ENCODE measurements at places on chromosomes 12 and 14.

DNA sequence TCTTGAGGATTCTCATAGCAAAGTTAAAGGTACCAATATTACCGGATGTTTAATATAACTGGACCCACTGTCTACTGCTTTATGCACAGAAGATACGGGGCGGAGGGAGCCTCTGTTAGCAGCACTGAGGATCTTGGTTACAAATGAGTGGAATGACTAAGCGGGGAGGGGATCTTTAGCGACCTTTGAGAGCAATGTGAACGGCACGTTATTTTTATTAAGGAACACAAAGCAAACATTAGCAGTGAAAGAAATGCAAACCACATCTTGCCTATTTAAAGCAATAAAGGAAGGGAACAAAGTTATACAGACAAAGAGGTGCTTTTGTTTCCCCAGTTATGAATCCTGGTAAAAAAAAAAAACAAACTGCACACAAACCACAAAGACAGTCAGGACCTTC, 27.1 kb upstream of the PRMT8 start:
- no peak for DNase-seq

DNA sequence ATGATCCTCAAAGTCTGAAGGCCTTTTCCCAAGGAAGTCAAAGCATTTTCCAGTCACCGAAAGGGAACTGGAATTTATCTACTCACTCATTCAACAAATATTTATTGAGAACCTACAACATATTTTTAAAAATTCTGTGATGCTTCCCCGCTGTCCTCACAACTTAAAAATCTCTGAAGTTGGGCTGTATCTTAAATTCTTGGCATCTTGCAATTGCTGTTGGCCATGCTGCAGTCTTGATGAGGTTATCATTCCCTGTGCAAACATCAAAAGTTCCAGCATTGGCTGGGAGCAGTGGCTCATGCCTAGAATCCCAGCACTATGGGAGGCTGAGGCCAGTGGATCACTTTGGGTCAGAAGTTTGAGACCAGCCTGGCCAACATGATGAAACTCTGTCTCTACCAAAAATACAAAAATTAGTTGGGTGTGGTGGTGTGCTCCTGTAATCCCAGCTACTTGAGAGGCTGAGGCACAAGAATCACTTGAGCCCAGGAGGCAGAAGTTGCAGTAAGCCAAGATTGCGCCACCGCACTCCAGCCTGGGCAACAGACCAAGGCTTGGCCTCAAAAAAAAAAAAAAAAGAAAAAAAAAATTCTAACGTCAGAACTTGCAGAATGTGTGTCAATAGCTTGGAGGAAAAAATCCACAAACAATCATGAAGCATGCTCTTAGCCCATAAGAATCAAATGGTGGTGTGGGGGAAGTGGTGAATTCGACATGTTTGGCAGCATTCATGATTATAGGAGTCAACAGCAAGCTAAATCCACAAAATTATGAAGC, 34.9 kb downstream of the CCDC177 start:
- no peak for DNase-seq

DNA sequence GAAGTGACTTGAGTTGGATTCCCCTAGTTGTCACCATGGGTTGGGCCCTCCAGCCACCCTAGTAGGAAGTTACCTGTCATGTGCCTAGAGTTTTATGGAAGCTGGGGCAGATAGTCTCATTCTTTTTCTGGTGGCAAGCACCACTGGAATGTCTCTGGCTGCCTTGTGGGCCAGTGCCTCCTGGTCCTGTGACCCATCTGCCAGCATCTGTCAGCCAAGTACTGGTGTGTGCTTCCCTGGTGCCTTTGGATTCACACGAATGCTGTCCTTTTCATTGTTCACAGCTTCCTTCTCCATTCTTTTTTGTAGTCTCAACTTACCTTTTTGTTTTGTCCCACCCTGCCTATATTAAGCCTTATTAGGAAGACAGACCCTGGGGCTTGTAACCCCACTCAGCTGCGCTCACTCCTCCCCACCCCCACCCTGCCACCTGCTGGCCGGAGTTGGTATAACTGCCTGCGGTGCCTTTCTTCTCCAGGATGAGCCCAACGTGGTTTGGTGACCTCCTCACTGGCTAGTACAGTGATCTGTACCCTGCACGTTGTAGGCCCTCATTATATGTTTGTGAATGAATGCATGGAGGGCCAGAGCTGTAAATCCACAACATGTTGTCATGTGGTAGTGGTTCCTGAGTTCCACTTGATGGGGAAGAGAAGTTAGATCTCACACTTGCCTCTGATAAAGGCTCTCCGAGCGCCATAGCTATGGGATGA, 125.7 kb downstream of the TSPAN9 start:
- DNase-seq, result no peak

- DNase-seq, result peak; percentile 63
Observed at GRCh38 chr14:34014936-34015335, 64.1 kb upstream of the EGLN3 start.

DNA sequence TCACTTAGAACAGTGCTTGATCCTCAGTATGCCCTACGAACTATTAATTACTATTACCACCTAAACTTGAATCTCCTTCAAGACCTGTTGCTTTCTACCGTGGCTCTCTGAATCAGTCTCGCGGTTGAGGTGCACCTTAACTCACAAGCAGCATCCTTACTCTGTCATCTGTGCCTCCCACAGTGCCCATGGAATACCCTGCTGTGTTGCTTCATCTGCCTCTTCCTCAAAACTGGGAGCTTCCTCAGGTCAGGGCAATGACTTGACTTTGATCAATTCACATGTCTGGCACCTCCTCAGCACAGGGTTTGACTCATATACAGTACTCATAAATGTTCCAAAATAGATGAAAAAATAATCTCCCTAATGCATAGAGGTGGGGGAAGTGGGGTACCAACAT, 305.9 kb downstream of the NUAK1 start:
- no peak for DNase-seq

- no peak for DNase-seq
Observed at GRCh38 chr12:110686294-110686903, 2.5 kb downstream of the HVCN1 start.

DNA sequence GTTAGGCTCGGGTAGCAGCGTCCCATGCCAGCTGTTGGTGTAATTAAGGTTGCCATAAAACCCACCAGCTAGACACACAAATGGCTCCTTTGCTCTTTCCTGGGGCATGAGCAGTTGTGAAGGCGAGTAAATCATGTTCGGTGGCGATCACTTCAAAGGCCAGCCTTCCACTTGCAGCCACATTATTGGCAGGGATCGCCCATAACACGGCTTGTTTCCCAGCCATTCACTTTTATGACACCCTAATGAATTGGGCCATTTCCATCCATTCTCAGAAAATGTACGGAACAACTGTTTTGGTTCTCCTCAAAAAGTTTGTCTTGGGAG, 63.4 kb downstream of the BEGAIN start:
- DNase-seq, result no peak

DNA sequence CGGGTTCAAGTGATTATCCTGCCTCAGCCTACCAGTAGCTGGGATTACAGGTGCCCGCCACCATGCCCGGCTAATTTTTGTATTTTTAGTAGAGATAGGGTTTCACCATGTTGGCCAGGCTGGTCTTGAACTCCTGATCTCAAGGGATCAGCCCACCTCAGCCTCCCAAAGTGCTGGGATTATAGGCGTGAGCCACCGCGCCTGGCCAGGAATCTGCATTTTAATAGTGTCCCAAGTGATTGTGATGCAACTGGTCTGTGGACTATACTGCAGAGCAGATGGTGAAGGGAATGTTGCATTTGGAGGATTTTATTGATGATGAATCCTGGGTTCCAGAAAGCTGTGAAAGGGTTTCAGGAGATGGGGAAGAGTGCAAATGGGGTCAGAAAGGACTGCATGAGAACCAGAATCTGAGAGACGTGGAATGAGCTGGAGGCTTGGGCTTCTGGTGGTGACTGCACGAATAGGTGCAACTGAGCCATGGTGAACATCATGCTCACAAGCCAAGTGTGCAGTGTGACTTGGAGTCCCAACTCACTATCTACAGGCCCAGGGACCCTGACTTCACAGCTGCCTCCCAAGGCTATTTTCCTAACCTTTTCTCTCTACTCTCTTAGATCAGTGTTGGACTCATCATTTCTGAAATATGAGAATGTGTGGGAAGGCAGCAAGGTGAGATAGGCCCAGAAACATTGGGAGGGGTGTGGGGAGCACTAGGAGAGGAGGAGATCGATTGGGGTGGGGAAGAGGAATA, 4.5 kb downstream of the RPS26 start:
- DNase-seq, result no peak

DNA sequence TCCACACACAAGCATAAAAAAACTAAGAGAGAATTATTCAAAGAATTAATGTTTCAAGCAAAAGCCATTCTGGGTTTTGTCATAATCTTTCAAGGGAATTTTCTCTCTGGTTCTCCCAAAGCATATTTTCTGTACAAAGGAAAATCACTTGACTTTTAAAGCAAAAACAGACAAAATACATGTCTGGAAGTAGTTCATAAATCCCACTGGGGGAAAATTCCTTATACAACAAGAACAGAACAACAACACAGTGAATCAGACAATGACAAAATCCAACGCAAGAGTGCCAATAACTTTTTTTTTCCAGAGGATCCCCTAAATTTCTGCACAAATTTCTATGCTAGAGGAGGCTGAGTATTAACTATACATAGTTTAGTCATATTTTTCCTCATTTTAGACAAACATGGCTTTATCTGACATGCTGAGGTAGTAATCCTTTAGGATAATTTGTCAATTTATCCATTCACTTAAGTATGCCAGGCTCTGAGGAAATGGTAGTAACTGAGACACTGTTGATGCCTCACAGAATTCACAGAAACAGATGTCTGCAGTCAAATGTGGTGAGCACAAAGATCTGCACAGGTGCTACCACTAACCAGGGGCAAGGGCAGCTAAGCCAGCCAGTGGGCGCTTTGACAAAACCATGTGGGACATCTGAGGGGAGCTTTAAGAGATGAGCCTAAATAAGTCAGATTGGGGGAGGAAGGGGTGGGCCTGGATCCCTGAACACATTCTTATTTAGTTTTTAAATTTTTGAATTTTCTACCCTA, 38.0 kb downstream of the GRIP1 start:
- no peak for DNase-seq

DNA sequence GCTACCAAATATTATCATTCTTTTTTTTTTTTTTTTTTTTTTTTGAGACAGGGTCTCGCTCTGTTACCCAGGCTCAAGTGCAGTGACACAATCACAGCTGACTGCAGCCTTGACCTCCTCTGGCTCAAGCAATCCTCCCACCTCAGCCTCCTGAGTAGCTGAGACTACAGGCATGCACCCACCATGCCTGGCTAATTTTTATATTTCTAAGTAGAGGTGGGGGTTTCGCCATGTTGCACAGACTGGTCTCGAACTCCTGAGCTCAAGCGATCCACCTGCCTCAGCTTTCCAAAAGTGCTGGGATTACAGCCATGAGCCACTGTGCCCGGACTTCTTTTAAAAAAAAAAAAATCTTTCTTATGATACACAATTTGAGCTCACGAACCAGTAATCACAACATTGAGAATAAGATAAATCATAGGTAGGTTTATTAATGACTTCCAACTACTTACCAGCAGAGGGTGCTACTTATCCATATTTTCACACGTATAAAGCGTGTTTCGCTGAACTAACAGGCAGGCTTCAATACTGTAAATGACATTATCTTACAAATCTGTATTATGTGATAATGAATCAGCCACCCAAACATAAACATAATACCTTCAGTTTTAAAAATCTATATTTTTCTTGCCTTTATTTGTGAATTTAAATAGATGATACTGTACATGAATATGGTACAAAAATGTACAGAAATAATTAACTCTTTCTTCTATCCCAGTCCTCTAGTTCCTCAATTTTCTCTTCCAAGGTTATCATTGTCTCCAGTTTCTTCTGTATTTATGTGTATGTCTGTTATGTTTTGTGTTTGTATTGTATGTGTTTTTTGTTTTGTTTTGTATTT, 42.5 kb upstream of the BCAT1 start:
- DNase-seq, result peak; percentile 23

- no peak for DNase-seq
Observed at GRCh38 chr14:67188326-67188725, 914 bp upstream of the GARIN2 start.

GRCh38 chr12:1527789-1528188, 66.6 kb downstream of the FBXL14 start:
- DNase-seq, result no peak

DNA sequence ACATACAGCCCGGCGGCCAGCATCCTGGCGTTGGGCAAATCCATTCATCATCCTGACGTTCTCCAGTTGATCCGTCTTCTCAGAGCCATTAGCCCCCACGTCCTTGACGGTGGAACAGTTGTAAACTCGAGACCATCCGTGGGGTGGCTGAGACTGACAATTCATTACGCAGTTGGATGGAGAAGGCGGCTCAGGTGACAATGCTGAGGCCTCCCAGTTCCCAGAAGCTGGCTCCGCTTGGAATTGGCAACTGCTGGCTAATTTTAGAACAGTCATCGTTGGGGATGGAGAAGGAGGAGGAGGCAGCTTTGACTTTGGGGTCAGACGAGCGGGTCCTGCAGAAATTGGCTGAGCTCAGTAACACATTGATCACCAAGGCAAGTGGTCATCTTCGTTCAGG, 186.5 kb downstream of the PHETA1 start:
- DNase-seq, result no peak

- DNase-seq, result no peak
Observed at GRCh38 chr12:57734591-57734990, 4.0 kb downstream of the AGAP2 start.

DNA sequence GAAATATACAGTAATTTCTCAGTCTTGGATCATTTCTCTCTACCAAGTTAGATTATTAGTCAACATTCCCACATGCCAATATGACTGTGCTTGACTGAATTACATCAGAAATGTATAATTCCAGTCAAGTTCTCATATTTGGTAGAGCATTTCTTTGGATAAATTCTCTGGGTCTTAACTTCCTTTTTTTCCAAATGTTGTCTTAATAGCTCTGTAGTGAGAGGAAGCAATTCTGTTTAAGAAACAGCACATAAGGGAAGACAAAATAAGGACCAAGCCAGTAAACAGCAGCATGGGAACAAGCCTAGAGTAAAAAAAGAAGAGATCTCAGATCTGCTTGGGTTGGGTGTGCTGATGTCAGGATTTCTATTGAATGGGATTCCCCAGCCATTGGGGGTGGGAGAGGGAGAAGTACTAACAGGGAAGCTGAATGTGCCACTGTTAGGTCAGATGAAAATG, 14.2 kb upstream of the DYRK2 start:
- no peak for DNase-seq

DNA sequence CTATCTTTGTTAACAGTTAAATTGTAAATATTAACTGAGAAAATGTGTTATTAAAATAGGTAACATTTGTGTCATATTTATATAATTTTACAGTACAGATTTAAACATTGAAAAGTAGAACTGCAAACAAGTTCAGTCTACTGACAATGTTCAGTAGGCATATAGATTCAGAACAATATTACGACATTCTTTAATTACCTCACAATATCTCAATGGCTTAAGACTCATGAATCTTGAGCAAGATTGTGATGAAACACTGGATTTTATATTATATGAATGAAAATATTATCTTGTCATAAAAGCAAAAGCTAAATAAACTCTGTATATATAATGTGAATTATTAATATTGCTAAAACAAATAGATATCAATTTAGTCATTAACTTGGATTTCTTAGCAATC, 194.9 kb downstream of the ADAMTS20 start:
- DNase-seq, result no peak

DNA sequence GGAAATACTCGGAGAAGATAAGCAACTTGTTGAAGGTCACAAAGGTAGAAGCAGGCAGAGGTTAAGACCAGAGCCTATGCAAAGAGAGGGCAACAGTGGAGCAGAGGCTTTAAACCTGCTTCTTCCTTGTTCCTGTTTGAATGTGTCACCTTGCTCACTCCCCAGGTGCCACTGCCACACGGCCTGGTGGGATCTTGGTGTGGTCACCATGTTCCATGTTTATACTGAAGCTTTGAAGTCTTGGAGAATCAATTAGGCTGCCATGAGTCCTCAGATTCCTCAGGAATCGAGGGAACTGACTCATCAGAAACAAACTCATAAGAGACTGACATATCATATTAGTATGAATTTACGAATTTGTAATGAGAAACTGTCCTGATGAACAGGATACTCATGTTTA, 46.8 kb downstream of the IQSEC3 start:
- DNase-seq, result no peak

Measured in SHP77 treated with DMSO at 0.1 percent for 48 hours (cell line).